Cerebellum (tissue), 4 donors: ENCODE measurements at places on chromosomes 11 and 22.

DNA sequence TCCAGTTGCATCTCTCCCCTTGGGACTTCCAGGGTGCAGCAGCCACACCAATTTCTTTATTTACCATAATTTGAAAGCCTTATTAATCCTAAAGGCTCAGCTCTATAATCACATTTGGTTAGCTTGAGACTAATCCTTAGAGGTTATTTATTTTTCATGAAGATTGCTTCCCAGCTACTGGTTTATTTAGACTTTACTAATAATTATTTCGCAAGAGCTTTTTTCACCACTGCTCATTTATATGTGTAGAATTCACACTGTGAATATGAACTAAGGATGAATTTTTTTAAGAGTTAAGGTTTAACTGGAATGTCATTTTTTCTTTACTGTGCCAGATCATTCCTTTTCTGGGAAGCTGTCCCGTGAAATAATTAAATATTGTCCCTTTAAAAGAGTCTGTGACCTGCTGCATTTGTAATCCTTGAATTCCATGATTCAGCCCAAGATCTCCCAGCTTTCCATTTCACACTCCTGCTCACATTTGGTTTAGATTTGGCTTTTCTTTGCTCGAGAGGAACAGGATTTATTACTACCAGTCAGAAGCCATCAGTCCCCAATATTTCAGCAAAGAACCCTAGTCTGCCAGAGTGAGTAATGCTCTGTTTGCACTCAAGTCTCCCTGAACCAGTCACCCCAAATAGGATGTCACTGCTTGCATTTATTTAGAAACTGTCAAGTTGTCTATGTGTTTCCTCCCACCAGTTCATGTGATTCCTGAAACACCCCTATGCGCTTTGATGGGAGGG lies 4.4 kb upstream of the CD44 start:
- DNase-seq, result no peak

DNA sequence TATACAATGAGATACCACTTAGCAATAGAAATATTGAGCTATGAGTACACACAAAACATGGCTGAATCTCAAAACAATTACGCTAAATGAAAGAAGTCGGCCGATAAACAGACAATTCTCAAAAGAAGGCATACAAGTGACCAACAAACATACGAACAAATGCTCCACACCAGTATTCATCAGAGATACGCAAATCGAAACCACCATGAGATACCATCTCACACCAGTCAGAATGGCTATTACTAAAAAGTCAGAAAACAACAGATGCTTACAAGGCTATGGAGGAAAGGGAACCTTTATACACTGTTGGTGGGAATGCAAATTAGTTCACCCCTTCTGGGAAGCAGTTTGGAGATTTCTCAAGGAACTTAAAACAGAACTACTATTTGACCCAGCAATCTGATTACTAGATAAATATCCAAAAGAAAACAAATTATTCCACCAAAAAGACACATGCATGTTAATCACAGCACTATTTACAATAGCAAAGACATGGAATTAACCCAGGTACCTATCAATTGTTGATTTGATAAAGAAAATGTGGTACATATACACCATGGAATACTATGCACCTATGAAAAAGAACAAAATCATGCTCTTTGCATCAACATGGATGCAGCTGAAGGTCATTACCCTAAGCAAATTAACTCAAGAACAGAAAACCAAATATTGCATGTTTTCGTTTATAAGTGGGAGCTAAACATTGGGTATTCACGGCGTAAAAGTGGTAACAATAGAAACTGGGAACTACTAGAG lies 90.9 kb upstream of the GRAMD1B start:
- no peak for DNase-seq

GRCh38 chr11:120974965-120975364 lies 48.9 kb upstream of the TBCEL start:
- DNase-seq, result no peak

- DNase-seq, result no peak
These were observed 77.6 kb downstream of the LRRC32 start for GRCh38 chr11:76592961-76593360.

GRCh38 chr11:14330881-14331280 lies 28.1 kb downstream of the RRAS2 start:
- DNase-seq, result no peak

GRCh38 chr11:27509908-27510307 lies 3.3 kb upstream of the LIN7C start:
- no peak for DNase-seq

DNA sequence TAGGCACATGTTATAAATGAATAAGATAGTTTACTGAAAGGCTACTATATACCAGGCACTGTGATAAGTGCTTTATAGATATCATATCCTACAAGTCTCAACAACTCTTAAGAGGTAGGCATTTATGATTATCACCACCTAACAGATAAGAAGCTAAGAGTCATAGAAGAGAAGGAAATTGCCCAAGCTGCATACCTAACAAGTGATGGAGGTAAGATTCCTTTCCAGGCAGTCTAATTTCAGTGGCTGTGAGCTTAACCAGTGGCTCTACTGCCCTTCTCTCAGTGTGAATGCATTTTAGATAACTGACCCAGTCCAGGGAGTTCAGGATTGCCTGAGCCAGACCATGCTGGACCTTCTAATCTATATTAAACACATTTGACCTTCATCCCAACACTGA lies 39.2 kb downstream of the HEPHL1 start:
- DNase-seq, result no peak

GRCh38 chr11:11534981-11535380 lies 86.8 kb downstream of the GALNT18 start:
- DNase-seq, result no peak

DNA sequence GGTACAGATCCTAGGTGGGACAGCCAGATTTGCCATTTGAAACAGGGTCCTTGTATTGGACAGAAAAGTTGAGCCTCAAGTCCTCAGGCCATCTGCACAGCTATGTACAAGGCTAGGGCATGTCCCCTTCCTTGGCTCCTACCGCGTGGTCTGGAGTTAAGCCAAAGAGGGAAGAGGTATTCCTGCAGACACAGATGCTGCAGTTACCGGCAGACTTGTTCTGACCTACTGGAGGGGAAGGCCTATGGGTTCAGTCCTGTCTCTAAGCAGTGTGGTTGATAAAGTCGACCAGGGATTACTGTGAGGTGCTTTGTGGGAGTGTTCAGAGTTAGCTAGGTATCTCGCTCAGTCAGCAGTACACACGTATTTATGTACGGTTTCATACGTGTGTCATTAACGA lies 180.6 kb downstream of the ADAMTS15 start:
- no peak for DNase-seq
